ENCODE measurements at places on chromosomes 11 and 22.
A peak's percentile ranks its signal among the peaks of the same experiment; 100 is the strongest.

- no peak for DNase-seq
These were observed 46.4 kb downstream of the CD82 start for GRCh38 chr11:44611687-44612434.

DNA sequence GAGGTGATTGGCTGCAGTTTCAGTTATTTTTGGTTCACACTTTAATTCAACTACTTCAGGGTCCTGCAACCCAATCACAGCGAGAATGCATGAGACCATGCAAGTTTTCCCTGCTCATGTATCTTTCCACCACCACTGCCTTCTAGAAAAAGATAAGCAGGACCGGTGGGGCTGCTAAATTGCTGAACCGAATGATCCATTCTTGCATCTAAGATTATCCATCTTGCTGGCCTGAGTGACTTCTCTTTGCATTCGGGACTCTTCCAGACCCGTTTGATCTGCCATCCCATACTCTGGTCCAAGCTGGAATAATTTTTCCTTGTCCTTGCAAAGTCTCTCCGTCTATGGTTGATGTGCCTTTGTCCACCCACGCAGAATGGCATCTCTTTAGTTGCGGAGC is 56.3 kb upstream of the TP53I11 start:
- DNase-seq = no peak

GRCh38 chr11:44112091-44112821 is 16.8 kb downstream of the EXT2 start:
- peak; percentile 9 for DNase-seq

DNA sequence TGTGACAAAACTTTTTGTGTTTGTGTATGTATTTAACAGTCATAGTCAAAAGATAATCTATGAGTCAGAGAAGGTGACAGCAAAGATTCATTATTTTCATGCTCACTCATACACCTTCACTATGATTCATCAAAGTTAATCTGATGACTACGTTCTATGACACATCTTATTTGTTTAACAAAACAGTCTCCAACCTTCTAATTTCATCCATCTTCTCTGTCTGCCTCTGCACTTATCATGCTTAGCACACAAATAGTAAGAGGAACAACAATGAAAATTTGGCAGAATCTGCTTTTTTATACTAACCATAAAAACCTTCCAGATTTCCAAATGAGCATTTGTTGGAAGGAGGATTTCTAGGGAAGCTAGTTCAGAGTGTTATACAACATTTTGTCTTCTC is 568.9 kb downstream of the LUZP2 start:
- DNase-seq = peak; percentile 51

- DNase-seq = no peak
These were observed 7.2 kb downstream of the CHEK2 start for GRCh38 chr22:28734393-28734792.

GRCh38 chr11:96748639-96749370 is 359.0 kb downstream of the JRKL start:
- peak; percentile 9 for DNase-seq

- DNase-seq = no peak
These were observed 3.0 kb downstream of the LRP5 start for GRCh38 chr11:68315171-68315920.

GRCh38 chr11:100703139-100703538 is 16.1 kb downstream of the ARHGAP42 start:
- DNase-seq = no peak

GRCh38 chr22:24003887-24004286 is 1.4 kb downstream of the GSTT4 start:
- no peak for DNase-seq

DNA sequence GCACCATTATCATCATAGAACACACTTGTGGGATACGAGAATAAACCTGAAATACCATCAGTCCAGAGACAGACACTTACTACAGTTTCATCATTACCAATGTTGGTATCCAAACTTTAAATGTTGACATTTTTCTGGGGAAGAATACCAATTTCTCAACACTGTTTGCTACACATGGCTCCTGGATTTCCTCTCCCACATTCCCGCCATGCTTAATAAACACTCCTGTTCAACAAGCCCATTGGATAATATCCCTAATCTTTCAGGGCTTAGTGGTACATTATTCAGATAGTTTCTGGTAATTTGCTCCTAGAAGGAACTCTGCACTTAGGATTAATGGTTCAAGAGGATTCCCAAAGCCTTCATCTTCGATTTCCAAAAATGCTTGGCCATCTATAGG is 48.2 kb downstream of the CSF2RB start:
- DNase-seq = no peak

GRCh38 chr11:69280451-69280850 is 13.5 kb upstream of the MYEOV start:
- peak; percentile 83 for DNase-seq

Data from astrocyte of the cerebellum (primary cell).